Activated CD4-positive, alpha-beta T cell treated with anti-CD3 and anti-CD28 coated beads, Interleukin-2, amount 10 ng/mL, durations not matched to agents 24 days and 14 days (primary cell): ENCODE measurements at places on chromosomes 1 and 21.

- no peak for DNase-seq
Observed at GRCh38 chr1:151336556-151336955, 9.3 kb upstream of the PI4KB start.

DNA sequence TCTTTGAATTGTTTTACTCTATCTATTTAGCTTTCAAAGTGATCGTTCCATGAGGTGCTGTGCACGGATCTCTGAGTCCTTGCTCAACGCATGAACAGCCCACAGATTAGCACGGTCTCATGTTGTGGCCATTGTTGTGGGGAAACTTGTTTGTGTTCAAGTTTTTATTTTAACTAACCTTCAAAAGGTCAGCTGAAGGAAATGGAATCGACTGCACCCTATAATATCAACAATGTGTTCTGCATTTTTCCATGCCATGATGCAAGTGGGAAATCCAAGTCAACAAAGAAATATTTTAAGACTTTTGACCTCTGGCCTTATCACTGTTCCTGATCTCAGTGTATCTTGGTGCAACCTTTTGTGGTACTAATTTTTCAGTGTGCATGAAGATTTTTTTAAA lies 6.1 kb downstream of the SH2D1B start:
- DNase-seq, result no peak

DNA sequence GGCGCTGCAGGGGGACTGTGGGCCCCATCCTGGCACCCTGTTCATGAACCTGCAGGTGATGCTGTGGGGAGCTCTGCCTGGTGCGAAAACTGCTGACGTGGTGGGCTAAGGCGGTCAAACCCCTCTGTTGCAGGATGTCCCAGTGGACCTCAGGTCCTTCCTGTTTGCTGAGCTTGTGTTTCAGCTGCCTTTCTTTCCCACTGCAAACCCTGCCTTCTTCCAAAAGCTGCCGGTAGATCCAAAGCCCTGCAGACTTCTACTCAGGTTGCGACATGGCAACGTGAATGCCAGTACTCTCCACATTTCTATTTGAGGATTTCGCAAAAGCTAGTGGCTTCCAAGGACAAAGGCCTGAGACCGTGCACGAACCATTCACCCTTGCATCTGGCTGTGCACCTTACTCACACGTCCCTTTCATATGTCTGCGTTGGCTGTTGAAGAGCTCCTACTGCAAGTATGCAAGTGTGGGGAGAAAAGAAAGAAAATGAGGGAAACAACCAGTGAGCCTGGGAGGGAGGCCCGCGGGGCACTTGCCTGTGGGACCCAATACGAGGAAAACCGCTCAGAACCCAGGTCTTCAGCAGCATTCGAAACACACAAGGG lies 6.2 kb upstream of the RRP1 start:
- no peak for DNase-seq

GRCh38 chr21:43916076-43916475 lies 51.1 kb downstream of the AGPAT3 start:
- no peak for DNase-seq

DNA sequence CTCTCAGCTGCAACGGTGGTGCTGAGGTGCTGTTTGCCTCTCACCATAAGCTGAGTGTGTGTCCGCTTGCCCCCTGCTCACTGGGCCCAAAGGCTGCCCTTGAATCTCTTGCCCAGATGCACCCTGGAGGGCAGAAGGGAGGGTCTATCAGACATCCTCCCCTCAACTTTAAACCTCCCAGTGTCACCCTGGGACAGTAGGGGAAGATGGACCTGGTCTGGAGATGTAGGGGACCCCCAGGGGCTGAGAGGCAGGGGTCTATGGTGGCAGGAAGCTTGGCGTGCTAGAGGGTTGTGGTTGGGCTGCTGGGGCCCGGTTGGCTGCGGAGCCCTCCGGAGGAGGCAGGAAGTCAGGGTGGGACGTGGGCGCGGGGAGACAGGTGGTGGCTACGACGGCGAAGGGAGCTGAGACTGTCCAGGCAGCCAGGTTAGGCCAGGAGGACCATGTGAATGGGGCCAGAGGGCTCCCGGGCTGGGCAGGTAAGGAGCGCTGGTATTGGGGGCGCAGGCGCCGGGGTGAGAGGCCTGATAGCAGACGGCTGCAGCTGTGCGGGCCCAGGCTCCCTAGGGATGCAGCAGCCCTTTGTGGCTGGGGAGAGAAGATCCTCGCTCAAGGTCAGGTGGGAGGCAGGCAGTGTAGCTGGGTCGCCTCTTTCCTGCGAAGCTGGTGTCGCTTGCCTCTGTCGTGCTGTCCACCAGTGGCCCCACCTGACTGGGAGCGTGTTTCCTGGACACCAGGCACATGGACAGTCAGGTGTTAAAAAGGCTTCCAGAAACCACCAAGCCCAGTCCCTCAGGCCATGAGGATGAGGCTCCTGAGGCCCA lies at the start of gene LCK:
Gene LCK, plus strand, starts transcription at position 373 of the 824 bp plus-strand sequence. CDS start 23,065 bp downstream, outside the sequence.
- peak; percentile 90 for DNase-seq

- DNase-seq, result no peak
Observed at GRCh38 chr1:67175530-67176087, 9.4 kb downstream of the IL23R start.

GRCh38 chr1:91712981-91713841 lies 172.7 kb downstream of the TGFBR3 start:
- peak; percentile 85 for DNase-seq

DNA sequence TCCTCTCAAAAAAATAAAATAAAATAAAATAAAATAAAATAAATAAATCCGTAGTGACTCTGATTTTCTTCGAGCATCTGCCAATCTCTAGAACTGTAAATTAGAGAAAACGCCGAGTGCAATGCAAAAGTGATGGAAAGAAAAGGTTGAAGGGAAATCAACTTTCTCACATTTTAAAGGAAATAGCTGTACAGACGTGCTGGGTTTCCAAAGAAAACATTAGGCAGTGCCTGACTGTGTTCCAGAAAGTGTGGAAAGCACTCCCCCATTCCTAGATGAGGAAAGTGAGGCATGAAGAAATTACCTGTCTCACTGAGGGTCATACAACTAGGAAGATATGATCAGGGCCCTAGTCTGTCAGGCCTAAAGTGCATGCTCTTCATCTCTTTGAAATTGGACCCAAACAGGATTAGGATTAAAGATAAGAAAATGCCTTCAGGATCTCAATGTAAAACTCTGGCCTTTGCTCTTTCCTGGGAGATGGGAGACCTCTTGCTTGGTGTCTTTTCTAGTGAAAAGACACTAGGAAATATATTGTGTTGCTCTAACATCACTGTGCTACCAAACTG lies 1.8 kb upstream of the PTPN14 start:
- DNase-seq, result no peak

DNA sequence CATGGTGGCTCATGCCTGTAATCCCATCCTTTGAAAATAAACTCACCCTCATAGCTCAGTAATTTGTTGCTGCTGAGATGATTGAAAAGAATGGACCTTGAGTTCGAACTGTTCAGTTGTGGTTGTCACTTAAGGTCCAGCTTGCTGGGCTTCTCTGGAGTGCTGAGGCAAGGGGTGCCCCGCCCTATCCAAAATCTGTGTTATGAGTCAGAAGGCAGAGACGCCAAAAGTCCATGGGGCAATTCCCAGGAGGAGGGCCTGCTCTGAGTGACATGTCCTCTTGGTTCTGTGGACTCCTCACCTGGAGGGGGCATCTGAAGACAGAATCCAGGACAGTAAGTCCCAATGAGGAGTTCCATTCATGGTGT lies 64.8 kb downstream of the MYOM3 start:
- DNase-seq, result no peak

GRCh38 chr1:210949489-210949888 lies 184.5 kb downstream of the KCNH1 start:
- no peak for DNase-seq

DNA sequence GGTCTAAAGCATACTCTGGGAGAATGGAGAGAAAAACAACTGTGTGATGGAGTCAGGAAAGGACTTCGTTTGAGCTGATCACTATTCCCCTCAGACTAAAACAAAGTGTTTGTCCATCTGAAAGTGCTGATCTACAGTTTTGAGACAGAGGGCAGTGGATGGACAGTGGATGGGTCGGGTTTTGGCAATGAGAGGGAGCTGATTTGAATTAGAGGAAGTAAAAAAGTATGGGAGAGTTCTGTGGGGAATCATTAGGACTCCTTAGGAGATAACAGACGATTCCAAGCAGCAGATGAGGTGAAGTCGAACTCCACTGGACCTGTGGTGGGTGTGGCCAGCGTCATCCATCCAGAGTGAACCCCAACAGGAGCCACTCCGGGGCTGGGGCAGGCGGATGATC lies 62.3 kb downstream of the PTGS2 start:
- DNase-seq, result no peak

GRCh38 chr1:2439369-2439768 lies 27.0 kb upstream of the PEX10 start:
- DNase-seq, result no peak

- DNase-seq, result no peak
Observed at GRCh38 chr1:119075614-119076013, 64.8 kb downstream of the WARS2 start.

DNA sequence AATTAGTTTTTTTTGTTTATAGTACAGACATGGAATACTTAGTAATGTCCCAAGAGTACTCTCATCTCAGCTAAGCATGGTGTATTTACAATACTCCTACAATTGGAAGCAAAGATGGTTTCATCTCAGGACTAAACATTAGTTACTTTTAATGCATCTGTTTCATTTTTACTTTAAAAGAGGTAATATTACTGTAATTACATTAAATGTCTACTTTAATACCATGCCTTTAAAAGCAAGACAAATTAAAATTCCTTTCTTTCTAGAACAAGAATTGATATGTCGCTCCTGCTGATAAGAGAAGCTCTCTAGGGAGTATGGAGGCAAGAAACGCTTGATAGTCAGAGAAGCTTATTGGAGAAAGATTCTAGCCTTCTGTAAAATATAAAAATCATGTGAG lies 284.9 kb upstream of the ADAMTS5 start:
- no peak for DNase-seq

- DNase-seq, result no peak
Observed at GRCh38 chr1:39431927-39432326, 59.5 kb upstream of the BMP8A start.

GRCh38 chr1:214219902-214220301 lies 61.1 kb upstream of the SMYD2 start:
- no peak for DNase-seq

- no peak for DNase-seq
Observed at GRCh38 chr1:5617179-5617520, 375.1 kb downstream of the NPHP4 start.

- no peak for DNase-seq
Observed at GRCh38 chr21:39014747-39015146, 168.5 kb downstream of the PSMG1 start.

DNA sequence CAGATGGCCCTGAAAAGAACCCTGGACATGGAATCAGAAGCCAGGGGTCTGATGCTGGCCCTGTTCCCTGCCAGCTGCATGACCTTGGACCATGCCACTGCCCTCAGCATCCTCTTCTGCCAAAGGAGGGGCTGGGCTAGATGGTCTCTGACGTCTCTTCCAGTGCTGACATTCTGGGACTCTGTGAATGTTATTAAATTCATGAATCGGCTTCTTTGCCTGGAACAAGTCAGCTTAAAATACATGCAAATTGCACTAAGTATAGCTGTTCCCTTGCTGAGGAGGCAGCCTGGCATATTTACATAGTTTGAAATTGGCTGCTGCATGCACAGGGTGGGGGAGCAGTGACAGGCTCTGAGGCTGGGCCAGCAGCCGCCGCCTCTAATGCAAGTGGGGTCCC lies 23.8 kb downstream of the KCNA2 start:
- DNase-seq, result no peak

DNA sequence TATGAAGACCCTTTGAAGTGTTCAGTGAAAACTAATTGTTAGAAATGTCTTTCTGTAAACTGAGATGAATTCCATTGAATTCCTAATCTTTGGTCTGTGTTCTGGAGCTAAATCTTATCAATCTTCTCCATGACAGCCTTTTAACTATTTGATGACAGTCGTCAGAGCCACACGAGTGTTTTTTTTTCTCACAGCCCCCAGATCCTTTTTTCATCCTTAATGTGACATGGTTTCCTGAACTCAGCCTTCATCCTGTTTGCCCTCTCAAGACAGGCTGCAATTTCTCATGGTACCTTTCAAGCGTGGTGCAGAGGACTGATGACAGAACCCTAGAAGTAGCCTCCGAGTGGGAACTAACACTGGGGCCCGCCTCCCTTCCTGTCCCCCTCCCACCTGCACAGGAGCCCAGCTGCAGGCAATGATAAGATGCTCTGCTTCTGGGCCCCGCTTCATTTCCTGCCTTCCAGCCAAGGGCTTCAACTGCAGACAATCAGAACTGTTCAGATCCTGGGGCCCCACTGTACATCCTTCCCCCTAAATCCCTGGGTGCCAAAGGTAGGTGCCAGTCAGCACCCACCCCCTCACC lies 114.6 kb upstream of the VAV3 start:
- DNase-seq, result peak; percentile 82

DNA sequence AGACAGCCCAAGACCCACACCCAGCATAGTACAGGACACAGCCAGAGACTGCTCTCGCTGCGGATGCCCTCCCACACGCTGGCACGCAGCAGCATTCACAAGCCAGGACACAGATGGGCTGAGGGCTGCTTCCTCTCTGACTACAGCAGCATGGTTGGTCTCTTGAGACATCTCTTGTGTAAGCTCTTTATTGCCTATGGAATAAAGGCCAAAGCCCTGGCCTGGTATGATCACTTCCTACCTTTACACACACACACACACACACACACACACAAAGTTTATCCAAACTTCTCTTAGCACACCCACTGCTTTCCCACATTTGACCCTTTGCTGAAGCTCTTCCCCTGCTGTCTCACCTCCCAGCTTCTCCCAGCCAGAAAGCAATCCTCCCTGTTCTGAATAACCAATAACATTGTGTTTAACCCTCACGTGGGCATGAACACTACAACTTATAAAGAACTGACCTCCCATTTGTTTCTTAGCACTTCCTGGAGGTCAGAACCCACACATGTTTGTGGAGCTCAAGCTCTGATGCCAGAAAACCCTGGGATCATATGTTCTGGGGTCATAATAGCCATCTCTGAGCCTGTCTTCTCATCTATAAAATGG lies 1.2 kb upstream of the LUZP1 start:
- peak; percentile 66 for DNase-seq

- DNase-seq, result no peak
Observed at GRCh38 chr1:35058988-35059387, 20.2 kb upstream of the ZMYM1 start.

GRCh38 chr1:1399187-1399871 lies at the start of gene CCNL2:
Gene CCNL2, minus strand, starts transcription at chr1:1399335. Its CDS starts 29 bp downstream, at chr1:1399306.
- peak; percentile 100 for DNase-seq

DNA sequence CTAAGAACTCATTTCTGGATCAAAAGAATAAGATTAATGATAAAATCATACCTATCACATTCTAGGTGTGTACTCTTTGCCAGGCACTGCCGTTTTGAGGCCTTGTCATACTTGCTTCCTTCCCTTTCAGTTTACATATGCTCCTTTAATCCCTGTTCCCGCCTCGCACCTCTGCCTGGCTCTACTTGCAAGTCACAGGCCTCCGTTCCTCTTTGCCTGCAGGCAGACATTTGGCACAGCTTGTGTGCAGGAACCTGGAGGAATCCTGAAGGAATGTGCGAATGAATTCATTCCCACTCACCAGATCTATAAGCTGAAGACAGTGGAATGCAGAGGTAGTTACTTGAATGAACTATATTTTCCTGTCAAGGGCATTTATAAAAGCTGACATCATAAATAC lies 13.8 kb downstream of the WLS start:
- no peak for DNase-seq
